ENCODE measurements at places on chromosomes 16 and 17.

- no peak for DNase-seq
Measured at GRCh38 chr16:27174007-27174406, 29.3 kb upstream of the KDM8 start.

- DNase-seq = no peak
Measured at GRCh38 chr16:50437769-50438437, 69.1 kb upstream of the BRD7 start.

- DNase-seq = no peak
Measured at GRCh38 chr17:76845541-76846017, 22.6 kb upstream of the MGAT5B start.

DNA sequence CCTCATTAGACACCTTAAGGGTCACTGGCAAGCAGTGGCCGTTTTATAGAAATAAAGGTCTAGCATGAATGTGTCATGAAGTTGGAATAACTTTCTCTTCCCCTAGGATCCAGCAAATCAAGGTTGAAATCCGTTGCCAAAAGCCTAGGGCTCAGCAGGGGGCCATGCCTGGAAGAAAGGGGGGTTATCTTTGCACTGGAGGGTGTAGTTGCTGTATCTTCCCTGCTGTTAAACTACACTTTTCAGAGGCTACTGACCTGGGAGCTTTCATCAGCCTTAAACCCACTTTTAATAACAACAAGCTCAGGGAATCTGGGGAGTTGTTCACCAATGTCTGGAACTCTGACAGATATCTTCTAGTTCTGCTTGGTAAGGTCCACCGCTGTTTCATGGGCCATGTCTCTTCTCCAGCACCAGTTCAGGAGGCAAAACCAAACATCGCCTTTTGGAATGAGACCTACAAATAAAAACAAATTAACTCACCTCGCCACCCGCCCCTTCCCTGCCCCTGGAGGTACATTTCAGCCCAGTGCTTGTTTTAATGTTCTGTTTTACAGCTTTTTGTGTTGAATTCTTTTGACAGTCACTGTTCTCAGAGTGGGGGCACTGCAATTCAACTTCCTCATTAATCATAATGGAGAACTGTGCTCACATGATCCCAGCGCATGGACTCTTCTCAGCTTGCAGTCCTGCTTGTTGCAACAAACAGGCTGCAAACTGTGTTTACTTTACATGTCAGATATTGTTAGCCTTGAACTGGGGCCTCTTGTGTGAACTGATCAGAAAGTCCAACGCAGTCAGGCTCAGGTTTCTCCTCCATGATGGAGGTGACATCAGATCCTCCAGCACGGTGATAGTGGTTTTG lies 508.7 kb downstream of the KCNJ2 start:
- peak; percentile 17 for DNase-seq

GRCh38 chr17:42590886-42591285 lies 13.4 kb upstream of the PSMC3IP start:
- no peak for DNase-seq

GRCh38 chr17:58913971-58914769 lies 158.5 kb downstream of the PPM1E start:
- DNase-seq = no peak

GRCh38 chr16:85399583-85400284 lies 213.4 kb upstream of the GSE1 start:
- no peak for DNase-seq

DNA sequence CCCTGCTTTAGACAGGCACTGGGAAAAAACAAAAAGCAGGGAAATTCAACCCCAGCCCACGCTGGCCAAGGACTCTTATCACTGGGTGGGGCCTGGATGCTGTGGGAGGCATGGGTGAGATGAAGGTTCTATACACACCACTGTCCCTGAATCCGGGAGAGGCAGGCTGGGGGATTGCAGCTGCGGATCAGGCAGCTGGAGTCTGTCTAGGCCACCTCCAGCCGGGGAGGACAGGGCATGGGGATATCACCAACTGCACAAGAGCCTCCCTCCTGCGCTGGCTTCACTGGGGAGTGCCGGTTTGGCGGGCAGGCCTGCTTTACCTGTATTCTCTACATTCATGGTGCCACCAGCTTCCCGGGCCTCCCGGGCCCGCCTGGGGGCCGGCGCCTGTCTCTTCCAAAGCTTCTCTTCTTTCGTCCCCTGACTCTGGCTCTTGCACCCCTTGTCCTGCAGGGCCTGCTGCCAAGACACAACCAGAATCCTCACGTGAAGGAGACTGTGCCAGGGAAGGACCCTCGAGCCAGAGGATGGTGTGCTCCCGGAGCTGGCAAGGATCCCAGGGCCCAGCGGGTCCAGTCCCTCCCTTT lies 13.9 kb downstream of the KIFC3 start:
- no peak for DNase-seq

GRCh38 chr16:87344931-87345631 lies 27.9 kb upstream of the C16orf95 start:
- peak; percentile 87 for DNase-seq

DNA sequence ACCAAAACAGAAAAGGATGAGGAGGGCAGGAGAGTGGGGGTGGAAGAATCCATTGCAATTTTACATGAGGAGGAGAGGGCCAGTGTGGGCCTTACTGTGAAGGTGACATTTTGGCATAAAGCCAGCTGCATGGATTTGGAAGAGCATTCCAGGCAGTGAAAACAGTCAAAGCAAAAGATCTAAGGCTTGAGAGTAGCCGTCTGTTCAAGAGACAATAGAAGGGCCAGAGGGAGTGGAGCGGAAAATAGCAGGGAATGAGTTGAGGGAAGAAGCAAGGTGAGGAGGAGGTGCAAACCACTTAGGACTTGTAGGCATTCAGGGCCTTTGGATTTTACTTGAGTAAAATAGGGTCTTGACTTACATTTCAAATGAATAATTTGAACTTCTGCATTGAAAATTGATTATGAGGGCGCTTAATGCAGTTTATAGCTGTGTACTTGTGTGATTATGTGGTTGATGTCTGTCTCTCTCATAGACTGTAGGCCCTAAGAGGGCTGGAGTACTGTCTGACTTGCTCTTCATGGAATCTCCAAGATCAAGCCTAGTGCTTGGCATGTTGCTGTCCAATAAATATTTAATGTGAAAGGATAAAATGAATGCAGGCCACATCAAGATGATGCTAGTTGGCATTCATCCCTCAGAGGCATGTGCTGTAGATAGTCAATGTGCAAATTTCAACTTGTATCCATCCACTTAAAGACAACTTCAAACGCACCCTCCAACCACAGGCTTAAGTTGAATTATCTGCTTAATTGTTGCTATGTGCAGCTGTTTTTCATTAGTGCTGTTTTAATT lies 772.1 kb upstream of the RBFOX1 start:
- no peak for DNase-seq

DNA sequence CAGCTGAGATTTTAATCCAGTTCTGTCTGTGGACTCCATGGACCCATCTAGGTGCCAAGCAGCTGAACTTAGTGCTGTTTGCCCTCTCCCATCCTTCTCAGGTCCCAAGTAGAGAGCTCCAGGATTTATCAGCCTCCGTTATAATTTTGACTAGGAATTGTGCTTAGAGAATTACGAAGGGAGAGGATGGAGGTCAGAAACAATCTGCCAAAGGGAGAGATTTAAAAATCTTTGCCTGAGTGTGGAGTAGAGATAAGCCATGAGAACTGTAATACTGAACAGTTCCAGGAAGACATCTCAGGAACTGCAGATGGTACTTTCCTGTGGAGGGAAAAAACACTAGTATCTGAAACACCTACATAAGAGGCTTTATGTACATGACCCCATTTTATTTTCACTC lies 27.0 kb downstream of the CEP95 start:
- no peak for DNase-seq

DNA sequence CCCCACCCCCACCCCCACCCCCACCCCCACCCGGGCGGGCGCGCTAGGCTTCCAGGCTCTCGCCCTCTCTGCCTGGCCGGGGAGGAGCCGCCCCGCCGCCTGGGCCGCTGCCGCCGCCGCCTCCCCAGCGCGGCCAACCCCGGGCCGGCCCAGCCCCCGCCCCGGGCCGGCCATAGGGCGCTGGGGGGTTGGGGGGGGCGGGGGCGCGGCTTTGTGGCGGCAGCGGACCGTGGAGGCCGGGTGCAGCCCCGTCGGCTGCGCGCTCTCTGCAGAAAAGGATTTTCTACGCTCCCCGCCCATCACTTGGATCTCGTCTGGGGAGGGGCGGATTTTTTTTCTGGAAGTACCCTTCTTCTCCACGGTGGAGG lies 230.9 kb downstream of the MRTFB start:
- peak; percentile 92 for DNase-seq

DNA sequence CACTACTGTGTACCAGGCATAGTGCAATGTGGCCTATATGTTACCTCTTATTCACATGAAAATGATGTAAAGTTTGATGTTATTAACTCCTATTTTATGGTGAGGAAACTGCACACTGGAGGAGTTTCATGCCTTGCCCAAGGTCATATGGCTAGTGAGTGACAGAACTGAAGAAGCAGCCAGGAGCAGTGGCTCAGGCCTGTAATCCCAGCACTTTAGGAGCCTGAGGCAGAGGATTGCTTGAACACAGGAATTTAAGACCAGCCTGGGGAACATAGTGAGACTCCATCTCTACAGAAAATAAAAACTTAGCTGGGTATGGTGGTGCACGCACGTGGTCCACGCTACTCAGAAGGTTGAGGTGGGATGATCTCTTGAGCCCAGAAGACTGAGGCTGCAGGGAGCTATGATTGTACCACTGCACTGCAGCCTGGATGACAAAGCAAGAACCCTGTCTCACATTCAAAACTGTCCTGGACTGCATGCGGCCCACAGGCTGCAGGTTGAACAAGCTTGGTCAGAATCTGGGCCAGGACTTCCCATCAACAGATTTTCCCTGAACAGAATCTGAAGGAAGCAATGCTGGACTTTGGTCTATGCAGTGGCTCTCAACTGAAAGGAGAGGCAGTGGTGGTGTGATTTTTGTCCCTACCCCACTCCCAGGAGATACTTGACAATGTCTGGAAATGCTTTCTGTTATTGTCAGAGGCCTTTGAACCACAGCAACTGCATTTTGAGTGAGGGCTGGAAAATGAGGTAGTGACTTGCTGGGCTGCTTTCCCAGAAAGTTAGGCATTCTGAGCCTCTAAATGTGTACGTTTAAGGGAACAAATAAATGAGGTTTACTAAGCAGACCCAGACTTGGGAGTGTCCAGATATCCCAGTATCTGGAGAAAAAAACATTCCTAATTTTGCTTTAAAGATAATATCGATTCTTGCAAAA lies 479.5 kb downstream of the TMEM114 start:
- no peak for DNase-seq

DNA sequence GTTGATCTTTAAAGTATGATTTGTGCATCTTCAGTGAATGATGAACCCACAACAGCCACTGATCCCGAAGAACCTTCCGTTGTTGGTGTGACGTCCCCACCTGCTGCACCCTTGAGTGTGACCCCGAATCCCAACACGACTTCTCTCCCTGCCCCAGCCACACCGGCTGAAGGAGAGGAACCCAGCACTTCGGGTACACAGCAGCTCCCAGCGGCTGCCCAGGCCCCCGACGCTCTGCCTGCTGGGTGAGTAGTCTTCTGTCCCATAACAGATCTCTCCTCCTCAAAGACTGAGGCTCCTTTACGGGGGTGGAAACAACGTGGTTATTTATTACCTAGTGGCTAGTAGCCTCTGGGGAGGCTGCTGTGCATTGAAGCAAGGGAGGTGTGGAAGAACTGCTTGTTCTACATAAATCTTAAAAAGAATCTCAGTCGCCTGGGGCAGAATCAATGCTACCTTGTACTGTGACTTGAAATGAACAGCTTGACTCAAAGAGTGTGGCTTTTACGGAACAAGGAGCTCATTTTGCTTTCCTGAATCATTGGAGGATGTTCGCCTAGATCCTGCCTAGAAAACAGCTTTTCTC lies 63.0 kb upstream of the CLEC18A start:
- no peak for DNase-seq

GRCh38 chr17:34607917-34608316 lies 28.5 kb downstream of the TMEM132E start:
- DNase-seq = peak; percentile 78

DNA sequence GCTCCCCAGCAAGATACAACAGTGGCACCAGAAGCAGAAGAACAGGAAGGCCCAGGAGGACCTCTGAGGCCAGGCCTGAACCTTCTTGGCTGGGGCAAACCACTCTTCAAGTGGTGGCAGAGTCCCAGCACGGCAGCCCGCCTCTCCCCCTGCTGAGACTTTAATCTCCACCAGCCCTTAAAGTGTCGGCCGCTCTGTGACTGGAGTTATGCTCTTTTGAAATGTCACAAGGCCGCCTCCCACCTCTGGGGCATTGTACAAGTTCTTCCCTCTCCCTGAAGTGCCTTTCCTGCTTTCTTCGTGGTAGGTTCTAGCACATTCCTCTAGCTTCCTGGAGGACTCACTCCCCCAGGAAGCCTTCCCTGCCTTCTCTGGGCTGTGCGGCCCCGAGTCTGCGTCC lies 11.9 kb downstream of the CES3 start:
- peak; percentile 41 for DNase-seq

GRCh38 chr16:50067290-50067853 lies 1.6 kb downstream of the HEATR3 start:
- DNase-seq = peak; percentile 41

DNA sequence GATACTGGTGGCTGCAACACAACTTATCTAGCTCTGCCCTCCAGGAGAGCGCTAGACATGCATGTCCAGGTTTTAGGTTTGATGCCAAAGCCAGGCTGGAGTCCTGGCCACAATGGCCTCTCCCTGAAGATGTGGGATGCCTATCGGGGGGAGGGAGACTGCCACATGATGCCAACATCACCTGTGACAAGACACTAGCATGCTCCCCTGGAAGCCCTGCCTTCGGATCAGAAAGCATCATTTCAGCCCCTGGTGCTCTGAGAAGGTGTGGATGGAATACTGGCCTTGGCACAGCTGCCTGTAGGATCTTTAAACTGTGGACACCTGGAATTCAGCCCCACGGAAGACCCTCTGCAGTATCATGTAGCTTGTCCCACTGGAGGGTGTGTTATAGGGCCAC lies 93.5 kb downstream of the SHISA6 start:
- DNase-seq = no peak

GRCh38 chr16:74771656-74772315 lies 2.8 kb downstream of the FA2H start:
- DNase-seq = no peak

DNA sequence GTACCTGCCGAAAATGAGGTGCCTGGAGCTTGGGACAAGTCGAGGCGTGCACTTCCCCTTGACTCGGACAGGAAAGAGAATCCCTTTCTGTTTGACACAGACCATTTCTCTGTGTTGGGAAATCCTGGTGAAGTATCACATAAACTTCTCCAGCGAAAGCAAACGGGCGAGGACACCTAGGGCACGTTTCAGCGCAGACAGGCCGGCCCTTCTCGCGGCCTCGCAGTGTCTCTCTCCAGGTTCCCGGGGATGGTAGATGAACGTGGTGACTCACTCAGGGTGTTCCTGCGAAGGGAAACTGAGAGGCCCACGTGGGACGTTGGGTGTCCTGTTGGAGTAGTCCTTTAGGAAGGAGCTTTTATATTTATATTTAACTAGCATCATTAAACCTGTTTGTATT lies 36.3 kb upstream of the ZNF750 start:
- no peak for DNase-seq

DNA sequence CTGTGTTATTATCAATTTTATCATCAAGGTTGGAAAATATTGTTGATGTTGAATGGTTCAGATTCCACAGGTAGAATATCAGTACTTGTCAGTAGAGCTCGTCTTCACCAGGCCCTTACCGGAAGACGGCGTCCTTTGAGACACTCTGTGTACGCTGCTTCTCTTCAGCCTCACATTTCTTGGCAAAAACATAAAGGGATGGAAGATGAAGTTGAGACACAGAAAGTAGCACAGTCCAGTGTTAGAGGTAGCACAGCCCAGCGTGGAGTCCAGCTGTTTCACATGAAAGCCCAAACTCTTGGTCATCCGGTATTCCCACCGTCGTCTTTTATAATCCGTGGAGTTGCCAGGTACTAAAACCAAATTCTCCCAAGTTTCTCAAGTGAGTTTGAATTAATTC lies 30.4 kb downstream of the ATP2C2 start:
- DNase-seq = no peak

- no peak for DNase-seq
Measured at GRCh38 chr16:50282955-50283631, 16.7 kb downstream of the ADCY7 start.
